ENCODE measurements at places on chromosomes 7 and 10.

GRCh38 chr10:110017052-110017451 lies 9.3 kb downstream of the ADD3 start:
- no peak for DNase-seq

DNA sequence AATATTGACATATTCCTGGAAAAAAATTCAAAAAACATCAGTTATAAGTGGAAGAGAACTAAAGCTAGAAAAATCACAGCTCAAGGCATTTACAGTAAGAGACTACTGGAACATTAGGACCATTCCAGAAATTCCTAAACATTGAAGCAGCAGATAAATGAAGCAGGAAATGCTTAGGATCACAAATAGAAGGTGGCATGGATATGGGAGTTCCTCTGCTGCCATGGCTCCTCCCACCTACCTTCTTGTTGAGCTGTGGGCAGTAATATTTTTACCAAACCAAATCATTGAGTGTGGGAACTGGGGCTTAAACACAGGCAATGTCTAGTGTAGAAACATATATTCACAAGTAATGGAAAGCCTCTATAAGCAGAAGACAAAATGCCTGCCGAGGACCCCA lies 292.8 kb downstream of the ANKRD7 start:
- DNase-seq, result peak; percentile 62

GRCh38 chr10:16770670-16771069 lies 46.6 kb downstream of the RSU1 start:
- DNase-seq, result no peak

DNA sequence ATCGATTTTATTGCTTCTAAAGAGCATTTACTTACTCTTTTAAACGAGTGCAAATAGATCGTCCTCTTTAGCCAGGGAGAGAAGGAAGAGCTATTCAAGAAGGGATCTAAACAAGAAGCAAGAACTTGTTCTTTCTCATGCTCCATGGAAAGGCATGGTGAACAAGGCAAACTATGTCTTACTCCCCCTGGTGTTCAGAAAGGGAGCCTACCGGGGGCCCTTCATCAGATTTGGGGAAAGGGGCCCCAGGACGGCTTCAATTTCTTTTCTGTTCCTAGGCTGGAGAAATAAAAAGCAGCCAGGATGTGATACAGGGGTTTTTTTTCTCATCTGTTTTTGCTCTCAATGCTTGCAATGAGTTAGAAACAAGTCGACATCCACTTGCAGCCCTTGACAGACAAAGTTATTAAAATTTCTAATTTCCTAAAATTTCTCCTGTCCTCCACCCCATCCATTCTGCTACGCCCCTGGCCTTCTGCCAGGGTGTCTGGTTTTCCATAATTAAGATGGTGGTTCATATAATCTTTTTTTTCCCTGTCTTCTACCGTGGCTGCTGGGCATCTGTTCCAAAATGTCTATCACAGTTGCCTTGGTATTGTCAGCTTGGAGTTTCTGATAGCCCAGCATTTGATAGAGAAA lies 214.4 kb downstream of the CREB5 start:
- DNase-seq, result peak; percentile 60

- DNase-seq, result peak; percentile 55
These were observed 235.4 kb downstream of the TRIL start for GRCh38 chr7:28722684-28723083.

DNA sequence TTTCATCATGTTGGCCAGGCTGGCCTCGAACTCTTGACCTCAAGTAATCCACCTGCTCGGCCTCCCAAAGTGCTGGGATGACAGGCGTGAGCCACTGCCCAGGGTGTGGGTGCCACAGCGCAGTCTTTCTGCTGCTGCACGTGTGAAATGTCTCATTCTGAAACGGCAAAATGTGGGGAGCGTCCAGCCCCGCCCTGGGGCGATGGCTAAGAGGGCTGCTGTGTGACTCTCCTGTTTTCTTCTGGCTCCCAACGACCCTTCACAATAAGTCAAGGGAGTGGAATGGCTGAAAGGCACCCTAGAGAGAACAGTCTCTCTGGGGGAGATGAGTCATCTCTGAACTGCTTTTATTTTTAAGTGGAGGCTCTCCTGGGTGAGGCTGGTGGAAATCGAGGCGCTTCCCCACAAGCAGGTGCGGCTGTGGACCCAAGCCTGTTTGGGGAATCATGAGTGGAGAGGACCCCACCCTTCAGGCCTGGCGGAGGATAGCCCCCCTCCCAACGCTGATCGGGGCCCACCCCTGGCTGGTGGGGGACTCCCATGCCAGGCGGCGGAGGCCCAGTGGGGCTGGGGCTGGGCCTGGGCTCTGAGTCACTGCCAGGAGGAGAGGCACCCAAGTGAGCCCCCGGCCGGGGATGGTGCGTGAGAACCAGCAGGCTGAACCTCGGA lies 18.0 kb downstream of the ADAP1 start:
- no peak for DNase-seq

DNA sequence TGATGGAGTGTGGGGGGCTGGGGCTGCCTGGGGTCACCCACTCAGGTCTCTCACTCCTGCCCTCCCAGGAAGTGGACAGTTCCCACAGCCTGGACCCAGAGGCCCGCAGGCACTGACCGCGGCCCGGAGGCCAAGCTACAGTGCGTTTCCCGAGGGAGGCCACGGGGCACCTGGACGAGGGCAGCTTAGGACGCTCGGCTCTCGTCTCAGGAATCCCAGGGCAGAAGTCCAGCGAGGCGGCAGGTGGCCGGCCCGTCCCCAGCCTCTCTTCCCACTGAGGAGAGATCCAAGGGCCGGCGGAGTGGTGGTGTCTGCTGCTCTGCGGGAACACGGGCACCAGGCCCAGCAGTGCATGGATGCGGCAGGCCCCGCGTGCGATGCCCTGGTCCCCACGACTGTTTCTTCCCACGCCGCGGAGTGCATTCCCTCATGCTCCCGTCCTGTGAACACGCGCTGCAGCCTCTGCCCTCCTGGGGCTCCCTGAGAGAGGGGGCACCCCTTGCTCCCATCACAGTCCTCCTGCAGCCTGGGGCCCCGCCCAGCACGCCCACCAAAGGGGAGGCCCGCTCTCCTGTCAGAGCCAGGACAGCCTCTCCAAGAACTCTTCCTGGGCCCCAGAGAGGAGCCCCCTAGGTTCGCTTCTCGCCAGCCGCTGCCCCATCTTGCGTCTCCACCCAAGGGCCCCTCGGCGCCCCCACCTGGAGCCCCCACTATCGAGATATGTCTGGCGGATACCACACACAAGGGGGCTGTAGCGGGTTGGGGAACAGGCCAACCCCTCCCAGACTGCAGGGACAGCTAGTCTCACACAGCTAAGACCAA lies 24.3 kb upstream of the GPR146 start:
- no peak for DNase-seq

GRCh38 chr7:11130012-11130411 lies 156.3 kb downstream of the PHF14 start:
- no peak for DNase-seq

GRCh38 chr10:62652564-62652963 lies 152.0 kb upstream of the ADO start:
- no peak for DNase-seq

GRCh38 chr10:46255801-46256747 lies 30.7 kb upstream of the ANTXRL start:
- peak; percentile 84 for DNase-seq

DNA sequence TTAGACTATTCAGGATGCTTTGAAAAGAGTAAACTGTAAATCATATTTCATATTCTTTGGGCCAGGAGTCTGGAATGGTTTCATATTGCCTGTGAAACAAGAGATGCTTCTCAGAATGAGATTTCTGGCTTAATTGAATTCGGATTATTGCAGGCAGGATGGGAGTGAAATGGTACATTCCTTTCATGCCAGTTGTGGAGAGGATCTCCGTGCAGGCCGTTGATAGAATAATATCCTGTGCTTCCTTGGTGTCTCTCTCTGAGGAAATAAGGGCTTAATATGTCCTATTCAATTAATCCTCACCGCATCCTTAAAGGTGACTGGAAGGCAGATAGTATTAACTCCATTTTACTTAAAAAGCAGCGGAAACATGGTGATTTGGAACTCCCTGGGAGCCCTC lies 56.6 kb downstream of the CUX1 start:
- DNase-seq, result no peak

DNA sequence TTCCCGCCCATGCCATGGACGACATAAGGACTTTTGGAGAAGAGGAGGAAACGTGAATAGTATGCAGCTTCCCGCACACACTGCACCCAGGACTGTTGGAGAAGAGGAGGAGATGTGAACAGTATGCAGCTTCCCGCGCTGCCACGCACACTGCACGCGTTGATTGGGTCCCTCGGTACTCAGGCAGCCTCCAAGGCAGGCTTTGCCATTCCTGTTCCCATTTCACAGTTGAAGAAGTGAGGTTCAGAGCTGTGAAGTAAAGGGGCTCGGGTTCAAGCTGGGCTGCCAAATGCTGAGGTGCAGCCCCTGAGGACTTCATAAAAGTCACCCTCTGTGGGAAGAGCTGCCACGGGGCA lies 147.9 kb upstream of the FAM20C start:
- DNase-seq, result no peak

- no peak for DNase-seq
These were observed 47.2 kb downstream of the SORBS1 start for GRCh38 chr10:95513941-95514392.

DNA sequence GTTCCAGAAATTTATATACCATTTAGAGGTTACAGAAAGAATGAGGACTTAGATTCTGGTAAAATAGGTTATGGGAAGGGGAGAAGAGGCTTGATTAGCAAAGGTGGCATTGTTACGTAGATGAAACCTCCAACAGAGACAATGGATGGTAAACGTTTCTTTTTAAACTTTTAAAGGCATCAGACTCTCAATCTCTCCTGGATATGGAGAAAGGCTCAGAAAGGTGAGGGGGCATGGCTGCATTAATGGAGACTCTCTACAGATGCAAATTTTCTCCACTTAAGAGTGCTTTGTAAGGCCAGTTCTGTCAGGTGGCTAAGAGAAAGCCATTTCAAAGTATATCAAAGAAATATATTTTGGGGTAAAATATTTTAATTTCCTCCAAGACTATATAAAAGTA lies 240.9 kb upstream of the PTER start:
- DNase-seq, result no peak

DNA sequence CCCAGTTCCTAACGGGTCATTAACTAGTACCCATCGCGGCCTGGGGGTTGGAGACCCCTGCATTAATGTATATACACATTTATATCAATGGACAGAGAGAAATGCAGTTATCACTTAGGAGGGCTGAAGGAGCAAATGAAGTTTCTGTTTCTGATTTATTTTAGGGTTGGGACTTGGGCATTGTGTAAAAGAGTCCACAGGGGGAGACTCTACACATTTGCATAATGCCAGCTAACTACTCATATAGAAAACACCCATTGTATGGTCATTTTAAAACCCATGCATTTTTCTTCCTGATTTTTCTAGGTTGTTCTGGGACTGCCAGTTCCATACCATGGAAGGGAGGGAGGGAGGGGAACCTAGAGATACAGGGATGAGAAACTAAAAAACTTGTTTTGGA lies 23.5 kb downstream of the BCCIP start:
- no peak for DNase-seq

- DNase-seq, result no peak
These were observed 5.2 kb upstream of the NOLC1 start for GRCh38 chr10:102146971-102147428.
